ENCODE measurements at places on chromosomes 5 and 9. TPM values are rescaled to one million over a fixed set of nuclear protein-coding genes. Genes with fewer than 3 reads are reported as not detected.

The SPINK7 gene
- not detected for total RNA-seq

DNA sequence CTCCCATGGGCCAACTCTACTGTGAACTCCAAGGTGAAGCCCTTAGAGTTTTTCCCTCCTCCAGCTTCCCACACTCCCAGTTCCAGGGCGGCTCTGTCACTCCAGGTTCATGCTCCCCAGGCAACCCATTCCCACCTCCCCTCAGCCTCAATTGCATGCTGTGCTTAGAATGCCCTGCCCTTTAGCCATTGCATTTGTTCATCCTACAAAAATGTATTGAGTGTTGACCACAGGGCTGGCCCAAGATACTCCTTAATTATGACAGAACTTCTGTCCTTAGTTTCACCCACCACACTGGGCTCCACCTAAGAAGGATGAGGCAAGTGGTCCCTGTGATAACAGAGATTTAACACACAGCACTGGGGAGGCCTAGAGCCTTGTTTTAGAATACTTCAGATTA, 236.1 kb downstream of the ADAMTSL1 start:
- no peak for DNase-seq
- no peaks in the 10 kb centered on the region for H3K27me3 ChIP-seq
- H3K4me3 ChIP-seq = no peak overlapping the region
- no peak overlapping the region for H3K27ac ChIP-seq

DNA sequence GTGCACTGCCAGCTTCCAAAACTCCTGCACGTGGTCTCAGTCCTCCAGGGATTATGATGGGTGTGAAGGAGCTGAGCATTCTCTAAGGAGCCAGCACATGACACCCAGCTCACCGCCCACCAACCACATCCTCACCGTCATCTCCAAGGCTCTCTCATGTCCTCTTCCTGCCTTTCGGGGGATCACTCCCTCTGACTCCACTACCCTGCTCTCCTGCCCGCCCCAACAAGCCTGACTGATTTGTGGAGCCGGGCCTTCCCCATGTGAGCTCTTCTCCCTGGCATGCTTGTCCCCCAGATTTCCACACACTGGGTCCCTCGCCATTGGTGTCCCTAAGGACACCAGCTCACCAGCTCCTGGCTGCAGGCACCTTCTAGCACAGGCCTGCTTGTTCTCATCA, 1.9 kb downstream of the ABO start:
- H3K27ac ChIP-seq = no peak overlapping the region
- no peaks in the 10 kb centered on the region for H3K36me3 ChIP-seq
- peaks cover 12% of the 10 kb centered on the region for H3K4me1 ChIP-seq
- no peak overlapping the region for H3K4me3 ChIP-seq
- DNase-seq = peak; percentile 86
- H3K27me3 ChIP-seq = peaks cover 5% of the 10 kb centered on the region

DNA sequence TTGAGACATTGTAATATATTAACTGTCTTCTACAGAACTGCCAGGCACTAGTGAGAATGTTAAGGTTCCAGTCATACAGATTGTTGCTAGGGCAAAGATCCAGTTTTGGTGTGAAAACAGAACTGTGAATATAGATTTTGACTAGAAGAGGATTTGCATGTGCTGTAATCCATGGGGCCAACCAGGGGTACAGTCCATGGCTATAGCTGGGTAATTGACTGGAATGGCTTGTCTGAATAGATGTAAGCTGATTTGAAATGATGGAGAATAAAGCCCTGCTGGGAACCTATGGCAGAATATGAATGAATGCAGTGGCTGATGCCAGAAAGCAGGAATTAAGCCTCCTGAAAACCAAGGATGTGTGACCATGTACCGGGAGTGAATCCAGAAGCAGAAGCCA, 748.5 kb upstream of the CDH10 start:
- no peaks in the 10 kb centered on the region for H3K36me3 ChIP-seq
- no peak for DNase-seq
- no peaks in the 10 kb centered on the region for H3K27me3 ChIP-seq
- H3K27ac ChIP-seq = no peak overlapping the region
- H3K4me3 ChIP-seq = no peak overlapping the region

The SLC6A18 gene
- total RNA-seq = not detected

- no peaks in the 10 kb centered on the region for H3K27me3 ChIP-seq
- peak within 1 kb of the TSS; percentile 91 for H3K27ac ChIP-seq
- no peaks in the 10 kb centered on the region for H3K36me3 ChIP-seq
- H3K4me3 ChIP-seq = peak within 1 kb of the TSS; percentile 90
- peak; percentile 95 for DNase-seq
Measured at GRCh38 chr5:123036391-123037103, at the start of gene PPIC. PPIC (minus strand) TSS chr5:123036725; CDS start chr5:123036625, 100 bp downstream.

The TAF11L2 gene
- total RNA-seq = not detected

GRCh38 chr5:172549696-172550095, 91.4 kb upstream of the NEURL1B start:
- H3K4me3 ChIP-seq = no peak overlapping the region
- H3K4me1 ChIP-seq = peaks cover 56% of the 10 kb centered on the region
- H3K36me3 ChIP-seq = no peaks in the 10 kb centered on the region
- H3K27ac ChIP-seq = peak overlapping the region; percentile 65
- no peak for DNase-seq

DNA sequence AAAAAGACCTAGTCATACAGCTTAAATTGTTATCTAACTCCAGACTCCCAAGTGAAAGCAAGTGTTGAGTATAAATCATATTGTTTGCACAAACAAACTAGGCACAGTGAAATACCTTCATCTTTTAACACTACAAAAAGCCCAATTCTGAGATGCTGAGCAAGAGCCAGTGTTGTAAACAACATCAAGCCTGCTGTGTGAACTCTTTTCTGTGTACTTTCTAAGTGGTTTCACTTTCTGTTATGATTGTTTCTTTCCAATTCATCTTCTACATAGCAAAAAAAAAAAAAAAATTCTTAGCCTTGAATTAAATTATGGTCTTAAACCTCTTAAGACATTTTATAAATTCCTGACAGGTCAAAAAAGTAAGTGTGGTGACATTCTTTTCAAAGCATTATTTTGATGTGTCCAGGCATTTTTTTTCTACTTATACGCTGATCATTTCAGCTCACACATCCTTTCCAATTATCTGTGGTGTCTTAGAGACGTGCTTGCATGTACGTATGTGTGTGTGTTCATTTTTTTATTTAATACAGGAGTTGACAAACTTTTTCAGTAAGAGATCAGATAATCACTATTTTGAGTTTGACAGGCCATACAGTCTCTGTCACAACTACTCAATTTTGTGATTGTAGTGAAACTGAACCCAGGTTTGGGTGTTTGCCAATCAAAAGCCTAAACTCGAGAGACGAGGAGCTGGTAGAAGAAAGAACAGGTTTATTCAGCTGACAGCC, 556.1 kb downstream of the CDH9 start:
- no peaks in the 10 kb centered on the region for H3K27me3 ChIP-seq
- DNase-seq = no peak
- no peak overlapping the region for H3K27ac ChIP-seq
- no peaks in the 10 kb centered on the region for H3K4me1 ChIP-seq
- no peaks in the 10 kb centered on the region for H3K36me3 ChIP-seq

DNA sequence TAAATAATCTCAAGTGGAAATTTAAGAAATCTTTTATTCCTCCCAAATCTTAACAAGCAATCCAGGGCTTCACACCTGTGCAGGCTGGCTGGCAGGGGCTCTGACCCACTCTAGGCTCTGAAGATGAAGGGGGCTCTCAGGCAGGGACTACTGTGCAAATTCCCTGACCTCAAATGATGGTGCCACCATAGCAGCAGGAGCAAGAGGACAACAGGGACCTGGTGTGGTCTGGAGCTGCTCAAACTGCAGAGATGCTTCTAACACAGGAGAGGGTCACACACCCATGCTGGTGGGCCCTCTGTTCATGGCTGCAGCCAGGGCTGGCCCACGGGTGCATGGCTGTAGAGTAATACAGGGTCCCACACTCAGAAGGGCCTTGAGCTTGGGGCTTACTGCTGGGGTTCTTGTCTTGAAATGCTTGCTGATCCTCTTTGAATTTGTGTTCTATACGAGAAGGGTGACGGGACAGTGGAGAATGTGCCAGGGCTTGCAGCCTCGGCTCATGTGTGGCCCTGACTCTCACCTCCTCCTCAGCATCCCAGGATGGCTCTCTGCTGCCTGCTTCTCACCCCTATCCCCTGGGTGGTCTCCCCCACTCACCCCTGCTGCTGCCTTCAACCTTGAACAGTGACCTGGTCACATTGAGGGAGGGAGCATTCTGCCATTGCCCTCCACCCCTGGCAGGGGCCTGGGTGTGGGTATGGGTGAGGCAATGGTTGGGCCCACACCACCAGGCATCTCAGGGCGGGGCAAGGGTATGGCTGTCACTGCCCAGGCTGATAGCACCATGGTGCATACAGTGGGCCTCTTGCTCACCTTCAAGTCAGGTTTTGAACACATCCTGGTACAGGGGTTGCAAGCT, 191.7 kb downstream of the FSTL4 start:
- no peaks in the 10 kb centered on the region for H3K4me1 ChIP-seq
- DNase-seq = peak; percentile 88
- H3K27me3 ChIP-seq = no peaks in the 10 kb centered on the region
- H3K27ac ChIP-seq = no peak overlapping the region
- no peak overlapping the region for H3K4me3 ChIP-seq

The LIFR gene
- 72.3 TPM for total RNA-seq

DNA sequence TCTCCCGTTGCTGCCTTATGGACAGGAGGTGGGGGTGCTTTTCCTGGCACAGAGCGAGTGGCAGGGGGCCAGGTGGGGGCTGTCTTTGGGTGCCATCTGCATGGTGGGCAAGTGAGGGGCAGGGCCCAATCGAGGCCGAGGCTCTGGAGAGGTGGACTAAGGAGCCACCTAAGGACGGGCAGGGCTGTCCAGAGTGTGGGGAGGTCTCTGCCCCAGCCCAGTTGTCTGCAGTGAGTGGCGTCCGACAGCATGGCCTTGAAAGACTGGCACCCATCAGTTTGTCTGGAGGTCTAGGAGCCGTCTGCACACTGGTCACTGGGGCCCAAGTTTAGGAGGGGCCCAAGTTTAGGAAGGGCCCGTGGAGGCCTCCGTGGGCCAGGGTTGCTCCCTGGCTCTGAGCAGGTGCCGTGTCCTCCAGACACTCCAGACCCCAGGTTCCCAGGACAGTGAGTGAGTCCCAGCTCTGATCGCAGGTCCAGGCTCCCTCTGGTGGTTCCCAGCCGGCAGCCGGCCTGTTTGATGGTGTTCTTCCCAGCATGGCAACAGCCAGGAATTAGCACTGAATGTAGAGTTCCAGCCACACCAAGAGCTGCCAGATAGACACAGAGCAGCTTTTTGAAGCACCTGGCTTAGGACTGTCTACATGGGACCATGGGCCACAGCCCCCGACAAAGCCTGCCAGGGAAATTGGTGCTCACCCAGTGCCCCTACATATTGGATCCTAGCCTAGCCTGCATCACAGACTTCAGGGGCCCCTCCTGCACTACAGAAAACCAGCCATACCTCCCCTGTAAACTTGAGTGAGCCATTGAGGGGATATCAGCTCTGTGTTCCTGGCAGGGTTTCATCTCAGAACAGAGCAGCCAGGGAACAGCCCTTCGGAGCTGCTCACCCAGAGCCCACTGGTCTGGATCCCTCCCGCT, 120.9 kb downstream of the WNK2 start:
- no peak overlapping the region for H3K4me3 ChIP-seq
- no peak overlapping the region for H3K27ac ChIP-seq
- no peaks in the 10 kb centered on the region for H3K27me3 ChIP-seq
- no peak for DNase-seq
- no peaks in the 10 kb centered on the region for H3K4me1 ChIP-seq

The F2RL1 gene
- 0.46 TPM for total RNA-seq

GRCh38 chr5:158235159-158235547, 376.2 kb upstream of the CLINT1 start:
- no peak overlapping the region for H3K4me3 ChIP-seq
- no peaks in the 10 kb centered on the region for H3K4me1 ChIP-seq
- no peaks in the 10 kb centered on the region for H3K36me3 ChIP-seq
- H3K27ac ChIP-seq = no peak overlapping the region

Data from esophagus muscularis mucosa (tissue), 4 donors.